ENCODE measurements at places on chromosomes 6 and 20. TPM values are rescaled to one million over a fixed set of nuclear protein-coding genes. Genes with fewer than 3 reads are reported as not detected.

- DNase-seq = no peak
Measured at GRCh38 chr20:40948465-40949267, 80.0 kb upstream of the TOP1 start.

GRCh38 chr6:105235155-105235554, 55.3 kb upstream of the POPDC3 start:
- DNase-seq = no peak

DNA sequence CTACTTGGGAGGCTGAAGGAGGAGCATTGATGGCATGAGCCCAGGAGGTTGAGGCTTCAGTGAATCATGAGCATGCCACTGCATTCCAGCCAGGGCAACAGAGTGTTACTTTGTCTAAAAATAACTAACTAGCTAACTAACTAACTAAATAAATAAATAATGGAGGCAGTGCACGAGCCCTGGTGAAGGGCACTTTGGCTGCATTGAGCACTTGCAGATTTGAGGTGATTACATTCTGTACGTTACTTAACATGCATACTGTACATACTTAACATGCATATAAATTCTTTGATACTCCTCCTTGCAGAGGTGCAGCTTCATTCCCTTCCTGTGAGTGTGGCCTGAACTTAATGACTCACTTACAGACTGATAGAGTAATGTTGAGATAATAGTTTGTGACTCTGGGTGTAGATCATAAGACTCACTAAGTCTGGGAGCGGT, 10.7 kb downstream of the HLA-A start:
- no peak for DNase-seq

- no peak for DNase-seq
Measured at GRCh38 chr6:116451916-116452315, 9.3 kb upstream of the CALHM6 start.

- no peak for DNase-seq
Measured at GRCh38 chr6:18302561-18303439, 38.5 kb upstream of the DEK start.

GRCh38 chr6:4474810-4475209, 301.4 kb upstream of the CDYL start:
- no peak for DNase-seq

GRCh38 chr20:41173161-41173721, 35.9 kb downstream of the PLCG1 start:
- DNase-seq = peak; percentile 92

DNA sequence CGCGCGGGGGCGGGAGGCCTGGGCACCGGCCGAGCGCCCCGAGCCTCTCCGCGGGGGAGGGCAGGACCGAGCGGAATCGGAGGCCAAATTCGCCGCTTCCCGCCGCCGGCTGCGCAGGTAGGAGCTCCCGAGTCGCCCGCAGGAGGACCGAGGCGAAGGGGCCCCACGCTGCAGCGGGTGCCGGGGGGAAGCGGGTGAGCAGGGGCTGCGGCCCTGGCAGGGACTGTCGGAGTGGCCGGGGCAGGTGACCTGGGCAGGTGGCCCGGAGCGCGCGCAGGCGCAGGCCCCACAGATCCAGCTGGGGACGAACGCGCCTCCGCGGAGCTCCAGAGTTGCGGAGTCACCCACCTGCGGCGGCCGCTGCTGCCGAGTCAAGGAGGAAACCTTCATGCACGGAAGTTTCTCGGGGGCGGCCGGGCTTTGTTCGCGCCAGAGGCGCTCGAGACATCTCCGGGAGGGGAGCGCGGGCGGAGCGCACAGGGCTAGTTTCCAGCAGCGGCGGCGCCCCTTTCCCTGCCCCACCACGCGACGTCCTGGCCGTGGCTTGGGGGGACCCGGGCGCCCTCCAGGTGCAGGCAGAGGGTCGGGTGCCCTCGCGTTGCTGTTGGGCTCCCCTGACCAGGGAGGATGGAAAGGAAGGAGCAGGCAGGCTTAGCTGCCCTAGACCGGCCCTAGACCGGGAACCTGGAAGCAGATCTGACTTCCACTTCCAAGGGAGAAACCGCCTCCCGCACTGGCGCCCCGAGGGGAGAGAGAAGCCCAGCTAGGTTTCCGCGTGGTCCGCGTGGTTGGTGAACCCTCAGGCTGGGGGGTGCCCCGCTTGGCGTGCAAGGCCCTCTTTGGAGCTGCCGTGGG, 590 bp downstream of the SLCO4A1 start:
- DNase-seq = no peak

- peak; percentile 95 for DNase-seq
Measured at GRCh38 chr6:33299237-33299944, 649 bp upstream of the RGL2 start.

GRCh38 chr6:34875292-34876213, 12.3 kb downstream of the TAF11 start:
- DNase-seq = no peak

DNA sequence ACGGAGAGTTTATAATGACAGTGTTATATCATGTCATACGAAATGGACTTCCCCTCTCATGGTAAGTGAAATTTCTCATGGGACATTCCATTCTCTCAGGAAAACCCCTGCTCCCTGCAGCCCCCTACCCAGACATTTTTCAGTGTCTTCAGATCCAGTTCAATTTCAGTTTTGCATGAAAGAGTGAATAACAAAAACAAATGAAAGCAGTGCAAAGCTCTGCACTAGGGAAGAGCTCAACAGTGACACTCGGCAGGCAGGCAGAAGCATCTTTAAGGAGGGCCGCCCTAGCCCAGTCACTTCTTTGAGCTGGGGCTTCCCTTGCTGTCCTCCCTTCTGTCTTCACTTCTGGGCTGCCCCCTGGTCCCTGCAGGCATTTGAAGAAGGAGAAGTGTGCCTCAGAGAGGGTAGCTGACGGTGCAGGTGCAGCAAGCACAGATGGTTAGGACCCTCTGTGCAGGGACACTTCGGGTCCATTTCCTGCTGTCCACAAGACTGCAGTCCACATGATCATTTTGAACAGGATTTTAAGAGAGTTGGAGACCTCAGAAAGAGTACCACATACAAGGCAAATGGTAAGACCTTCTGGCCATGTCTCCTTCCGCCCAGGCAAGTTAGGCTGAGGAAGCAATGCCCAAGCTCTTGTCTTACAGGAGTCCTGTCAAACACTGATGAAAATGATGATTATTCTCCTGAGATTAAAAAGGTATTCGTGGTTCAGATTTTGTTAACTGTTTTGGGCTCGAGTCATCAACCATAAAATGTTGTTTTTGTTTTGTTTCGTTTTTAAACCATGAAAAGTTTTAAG, 5.4 kb upstream of the DUSP22 start:
- no peak for DNase-seq

GRCh38 chr6:343226-343935, 48.2 kb upstream of the IRF4 start:
- DNase-seq = peak; percentile 66

DNA sequence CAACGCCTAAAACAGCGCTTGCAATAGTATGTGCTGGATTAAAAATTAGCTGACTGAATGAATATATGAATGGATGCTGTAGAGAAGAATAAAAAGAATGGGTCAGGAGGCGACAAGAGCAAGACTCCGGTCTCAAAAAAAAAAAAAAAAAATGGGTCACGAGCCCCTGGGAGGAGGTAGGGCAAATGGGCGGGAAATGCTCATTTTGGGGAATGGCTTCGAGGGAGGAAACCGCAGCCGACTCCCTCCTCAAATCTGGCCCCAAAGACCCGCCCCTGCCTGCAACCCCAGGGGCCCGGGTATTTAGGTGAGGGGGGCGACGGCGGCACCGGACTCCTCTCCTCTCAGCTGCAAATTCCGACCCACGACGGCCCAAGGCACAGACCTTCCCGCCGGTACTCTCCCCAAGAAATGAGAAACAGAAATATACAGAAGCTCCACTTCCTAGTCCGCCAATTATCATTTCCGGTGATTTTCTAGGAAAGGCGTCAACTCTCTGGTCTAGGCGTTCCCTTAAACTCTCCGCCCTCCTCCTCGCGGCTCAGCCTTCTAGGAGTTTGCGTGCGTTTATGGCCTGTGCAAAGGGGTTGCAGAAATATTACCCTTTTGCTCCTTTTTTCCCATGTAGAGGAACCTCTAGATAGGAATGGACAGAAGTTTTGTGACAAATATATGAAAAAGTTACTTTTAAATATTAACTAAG, at the start of gene ZNF311:
TSS of gene ZNF311 (minus strand) at position 133 of the 703 bp plus-strand sequence. CDS start 1,361 bp downstream, outside the sequence.
- DNase-seq = peak; percentile 77

The ARMH2 gene
- not detected for total RNA-seq

The HLA-DQA2 gene
- total RNA-seq = 2.7 TPM

The SIGLEC1 gene
- total RNA-seq = 9.5 TPM

The OOEP gene
- total RNA-seq = not detected

The PLA2G7 gene
- 0.14 TPM for total RNA-seq

All from Right ventricle myocardium inferior (tissue), 1 donor.